ENCODE measurements at places on chromosomes 3 and 15.

DNA sequence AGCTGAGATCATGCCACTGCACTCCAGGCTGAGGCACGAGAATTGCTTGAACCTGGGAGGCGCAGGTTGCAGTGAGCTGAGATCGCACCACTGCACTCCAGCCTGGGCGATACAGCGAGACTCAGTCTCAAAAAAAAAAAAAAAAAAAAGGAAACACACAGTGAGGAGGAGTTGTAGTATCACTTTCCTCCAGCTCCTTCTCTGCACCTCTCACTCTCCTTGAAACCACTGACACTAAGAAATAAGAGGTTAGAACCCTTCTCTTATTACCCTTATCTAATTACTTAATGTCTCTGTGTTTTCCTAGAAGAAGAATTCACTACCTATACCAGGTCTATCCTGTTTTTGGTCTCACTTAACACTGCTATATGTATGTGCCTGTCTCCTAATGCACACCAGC lies 31.7 kb downstream of the RAB27A start:
- no peak for DNase-seq

DNA sequence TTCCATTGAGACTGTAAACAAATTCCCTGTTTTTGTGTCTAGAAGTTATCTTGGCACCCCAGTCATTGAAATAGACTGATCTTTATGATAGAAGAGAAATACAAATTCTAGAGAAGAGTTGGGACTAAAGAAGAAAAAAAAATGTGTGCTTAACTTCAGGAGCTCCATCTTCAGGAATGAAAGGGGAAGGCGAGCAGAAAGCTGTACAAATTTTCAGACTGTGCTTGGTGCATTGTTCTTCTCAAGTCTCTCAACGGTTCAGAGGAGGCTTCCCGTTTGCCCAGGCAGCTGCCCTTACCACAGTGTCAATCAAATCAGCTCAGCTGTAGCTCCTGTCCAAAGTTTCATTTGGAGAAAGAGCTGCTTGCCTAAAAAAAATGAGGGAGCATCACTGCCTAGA lies 41.7 kb downstream of the OXSM start:
- DNase-seq, result peak; percentile 52

DNA sequence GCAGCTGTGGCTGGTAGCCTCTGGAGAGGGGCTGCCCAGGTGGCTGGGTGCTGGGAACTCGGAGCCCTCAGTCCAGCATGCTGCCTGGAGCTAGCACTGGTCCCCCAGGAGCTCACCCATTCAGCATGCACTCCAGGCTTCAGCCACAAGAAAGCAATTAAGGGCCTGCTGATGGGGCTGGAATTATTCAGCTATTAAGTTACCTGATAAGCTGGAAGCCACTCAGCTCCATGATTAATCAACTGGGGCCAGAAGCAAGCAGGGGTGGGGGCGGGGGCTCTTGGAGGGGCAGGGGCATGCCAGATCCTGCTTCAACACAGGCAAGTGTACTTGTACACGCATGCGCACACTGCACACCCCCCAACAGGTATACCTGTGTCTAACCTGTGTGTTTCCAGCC lies 22.1 kb upstream of the TMEM115 start:
- DNase-seq, result no peak

- no peak for DNase-seq
Measured at GRCh38 chr3:189324538-189325138, 152.9 kb downstream of the TPRG1 start.

GRCh38 chr3:107111872-107112271 lies 265.4 kb upstream of the CCDC54 start:
- no peak for DNase-seq

DNA sequence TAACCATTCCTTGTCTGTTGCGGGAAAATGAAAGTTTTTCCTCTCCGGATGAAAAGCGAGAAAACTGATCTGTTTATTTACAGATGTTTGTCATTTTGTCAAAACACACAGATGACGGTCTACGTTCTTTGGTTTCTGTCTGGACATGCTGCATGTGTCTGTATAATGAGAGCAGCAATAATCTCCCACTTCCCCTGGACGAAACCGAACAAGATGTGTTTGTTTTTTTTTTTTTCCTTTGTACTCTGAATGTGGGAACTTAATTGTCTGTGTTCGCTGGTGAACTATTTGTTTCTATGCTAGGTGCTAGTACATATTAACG lies 33.6 kb downstream of the PTPRG start:
- DNase-seq, result no peak

DNA sequence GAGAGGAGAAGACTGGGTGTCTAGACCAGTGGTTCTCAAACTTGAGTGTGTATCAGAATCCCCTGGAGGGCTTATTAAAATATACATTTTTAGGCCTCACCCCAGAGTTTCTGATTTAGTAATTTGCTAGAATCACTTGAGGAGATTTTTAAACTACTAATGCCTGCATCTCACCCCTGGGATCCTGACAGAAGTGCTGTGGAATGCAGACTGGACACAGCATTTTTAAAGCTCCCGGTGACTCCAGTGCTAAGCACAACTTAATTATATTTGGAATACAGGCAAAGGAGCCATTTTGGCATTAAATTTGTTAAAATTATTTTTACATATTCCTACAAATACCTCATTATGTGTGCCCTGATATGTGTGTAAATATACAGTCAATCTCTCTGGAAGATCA lies 26.7 kb upstream of the COL6A6 start:
- no peak for DNase-seq

DNA sequence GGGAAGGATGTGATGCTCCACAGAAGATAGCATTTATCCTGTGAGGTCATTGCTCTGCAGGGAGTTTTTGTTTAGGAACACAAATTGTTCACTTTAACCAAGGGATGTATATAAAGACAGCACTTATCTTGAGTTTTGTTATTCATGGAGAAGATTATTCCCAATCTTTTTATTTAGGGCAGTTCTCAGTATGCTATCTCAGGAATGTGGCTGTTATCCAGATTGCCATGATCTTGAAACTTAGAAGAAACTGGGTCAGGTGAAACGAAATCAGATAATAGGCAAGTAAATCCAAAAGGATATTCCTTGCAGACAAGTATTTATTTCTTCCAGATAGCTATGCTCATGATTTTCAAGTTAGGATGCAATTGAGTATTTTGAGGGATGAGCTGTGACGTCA lies 19.3 kb upstream of the TMEM42 start:
- DNase-seq, result no peak

GRCh38 chr3:73404435-73404834 lies 220.3 kb downstream of the PDZRN3 start:
- DNase-seq, result peak; percentile 43

DNA sequence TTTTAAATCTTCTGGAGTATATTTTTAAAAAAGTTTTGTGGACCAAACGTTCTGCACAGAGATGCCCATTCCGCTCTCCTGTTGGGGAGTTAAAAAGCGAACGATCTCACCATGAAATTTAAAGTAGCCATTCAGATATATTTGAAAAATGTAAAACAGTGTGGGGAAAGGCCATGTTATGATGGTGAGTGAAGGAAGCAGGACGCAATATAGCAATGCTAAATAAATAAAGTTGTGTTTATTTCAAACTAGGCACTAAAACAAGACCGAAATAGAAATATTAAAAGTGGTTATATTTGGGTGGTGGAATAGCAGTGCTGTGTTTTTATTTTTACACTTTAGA lies 327 bp upstream of the CCDC13 start:
- DNase-seq, result no peak

DNA sequence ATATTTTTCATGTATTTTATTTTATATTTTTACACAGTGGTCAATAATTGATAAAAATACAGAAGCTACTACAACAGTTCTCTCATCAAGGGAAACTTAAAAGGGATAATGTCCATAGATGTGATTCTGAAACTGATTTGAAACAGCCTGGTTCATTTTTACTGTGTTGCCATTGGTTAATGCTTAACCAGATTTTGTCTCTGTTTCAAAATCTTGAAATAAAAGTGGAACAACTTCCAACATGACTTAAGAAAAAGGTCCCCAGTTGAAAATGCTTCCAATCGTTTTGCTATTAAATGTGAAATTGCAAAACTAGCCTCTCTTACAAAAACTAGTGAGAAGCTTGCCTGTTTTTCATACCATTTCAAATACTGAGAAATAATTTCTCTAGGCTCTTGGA lies 240.7 kb downstream of the LPP start:
- no peak for DNase-seq

DNA sequence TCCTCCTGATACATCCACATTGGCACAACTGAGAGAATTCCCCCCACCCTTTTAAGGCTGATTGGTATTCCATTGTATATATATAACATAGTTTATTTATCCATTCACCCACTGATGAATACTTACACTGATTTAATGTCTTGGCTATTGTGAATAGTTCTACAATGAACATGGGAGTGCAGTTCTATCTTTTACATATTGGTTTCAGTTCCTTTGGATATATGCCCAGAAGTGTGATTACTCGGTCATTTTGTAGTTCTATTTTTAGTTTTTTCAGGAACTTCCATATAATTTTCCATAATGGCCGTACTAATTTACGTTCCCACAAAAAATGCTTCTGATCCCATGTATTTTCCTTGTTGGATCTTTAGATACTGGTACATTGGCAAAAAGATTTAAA lies 135.3 kb downstream of the FMN1 start:
- DNase-seq, result no peak

DNA sequence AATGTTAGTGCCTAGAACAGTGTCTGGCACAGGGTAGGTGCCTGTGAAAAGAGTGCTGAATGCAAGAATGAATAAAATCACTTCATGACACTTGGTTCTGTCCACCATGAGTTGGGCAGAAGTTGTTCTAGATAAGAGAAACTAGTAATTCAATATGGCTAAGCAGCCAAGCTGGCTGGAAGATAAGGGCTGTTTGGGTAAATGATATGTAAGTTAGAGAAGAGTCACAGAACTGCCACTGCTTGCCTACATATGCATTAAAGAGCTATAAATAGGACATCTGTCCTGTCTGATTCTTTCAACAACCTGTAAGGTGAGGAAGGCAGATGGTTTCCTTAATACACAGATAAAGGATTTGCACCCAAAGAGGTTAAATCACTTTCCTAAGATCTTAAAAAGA lies 13.1 kb downstream of the MTMR10 start:
- no peak for DNase-seq

DNA sequence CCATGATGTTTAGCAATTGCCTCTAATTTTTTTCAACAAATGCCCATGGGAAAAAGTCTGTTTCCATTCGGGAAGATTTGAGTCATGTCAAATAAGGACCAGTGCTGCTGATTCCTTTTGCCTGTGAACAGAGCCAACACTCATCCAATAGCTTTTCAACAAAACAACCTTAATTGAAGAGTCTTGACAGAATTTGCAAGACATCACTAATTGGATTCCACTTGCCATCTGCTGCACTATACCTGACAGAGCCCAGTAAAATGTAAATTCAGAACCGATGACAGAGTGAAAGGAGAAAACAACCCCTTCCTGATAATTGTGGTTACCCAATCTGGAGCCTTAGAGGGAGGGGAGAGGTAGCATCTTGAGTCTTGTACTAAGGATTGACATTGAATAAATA lies 426.7 kb downstream of the AGBL1 start:
- no peak for DNase-seq

GRCh38 chr3:149502438-149502837 lies 27.9 kb downstream of the TM4SF4 start:
- DNase-seq, result no peak

DNA sequence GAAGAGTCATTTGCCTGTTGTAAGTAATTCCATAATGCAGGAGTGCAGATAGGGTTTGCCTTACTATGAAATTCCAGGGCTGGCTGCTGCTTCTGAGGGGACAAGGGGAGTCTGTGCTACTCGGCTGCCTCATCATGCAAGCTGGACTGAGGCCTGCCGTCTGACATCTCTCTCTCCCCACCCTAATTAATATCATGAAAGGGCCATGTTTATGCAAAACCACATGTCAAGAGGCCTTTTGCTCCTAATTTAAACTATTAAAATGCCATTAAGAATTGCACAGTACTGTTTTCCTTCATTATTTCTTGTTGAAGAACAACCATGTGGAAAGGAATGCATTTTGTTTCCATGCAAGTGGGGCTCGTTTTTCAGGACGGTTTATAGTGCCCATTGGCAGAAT lies 26.3 kb downstream of the CHST2 start:
- no peak for DNase-seq

GRCh38 chr3:126474498-126475412 lies 936 bp downstream of the ZXDC start:
- DNase-seq, result peak; percentile 66

DNA sequence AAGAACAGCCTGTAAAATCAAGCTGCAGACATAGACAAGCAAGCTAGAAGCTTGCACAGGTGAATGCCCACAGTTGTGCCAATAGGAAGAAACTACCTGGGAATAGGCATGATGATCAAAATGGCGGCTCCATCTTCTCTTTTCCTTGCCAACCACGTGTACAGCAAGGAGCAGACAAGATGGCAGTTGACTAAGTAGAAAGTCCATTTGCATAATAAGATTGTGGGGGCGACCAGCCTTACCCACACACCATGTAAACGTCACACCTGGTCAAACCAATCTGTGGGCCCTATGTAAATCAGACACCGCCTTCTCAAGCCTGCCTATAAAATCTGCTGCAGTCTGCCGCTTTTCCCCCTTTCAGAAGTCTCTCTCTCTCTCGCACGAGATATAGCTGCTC lies 25.1 kb upstream of the ANKRD34C start:
- no peak for DNase-seq

- no peak for DNase-seq
Measured at GRCh38 chr3:156638271-156638670, 36.1 kb upstream of the TIPARP start.

DNA sequence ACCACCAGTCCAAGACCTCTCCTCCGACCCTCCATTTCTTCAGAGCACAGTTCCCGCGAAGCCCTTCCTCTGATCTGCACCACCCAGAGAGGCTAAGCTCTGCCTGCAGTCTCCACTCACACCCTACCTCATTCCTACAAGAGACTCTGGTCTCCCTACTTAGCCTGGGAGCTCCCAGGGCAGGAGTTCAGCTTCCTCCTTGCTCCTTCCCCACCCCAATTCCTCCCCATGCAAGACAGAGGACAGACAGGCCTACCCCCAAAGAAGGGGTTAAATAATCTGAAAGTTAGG lies 12.6 kb upstream of the VIPR1 start:
- no peak for DNase-seq

GRCh38 chr3:107767897-107768605 lies 245.3 kb downstream of the BBX start:
- DNase-seq, result no peak

DNA sequence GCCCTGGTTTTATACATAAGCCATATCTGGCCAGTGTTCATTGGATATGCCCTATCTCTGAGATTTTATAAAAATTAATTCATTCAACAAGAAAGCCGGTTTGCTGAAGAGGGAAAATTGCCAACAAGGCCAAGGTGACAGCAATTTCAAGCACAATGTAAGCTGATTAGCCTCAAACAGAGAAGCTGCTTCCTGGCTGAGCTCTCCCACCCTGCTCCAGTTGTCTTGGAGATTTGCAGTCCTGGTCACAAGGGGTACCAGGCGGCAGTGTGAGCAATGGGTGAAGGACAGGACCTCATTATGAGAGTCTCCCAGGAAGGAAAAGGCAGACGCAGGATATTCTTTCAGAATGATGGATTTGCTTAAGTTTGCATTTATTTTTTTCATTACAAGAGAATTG lies 5.4 kb upstream of the THSD4 start:
- DNase-seq, result no peak

DNA sequence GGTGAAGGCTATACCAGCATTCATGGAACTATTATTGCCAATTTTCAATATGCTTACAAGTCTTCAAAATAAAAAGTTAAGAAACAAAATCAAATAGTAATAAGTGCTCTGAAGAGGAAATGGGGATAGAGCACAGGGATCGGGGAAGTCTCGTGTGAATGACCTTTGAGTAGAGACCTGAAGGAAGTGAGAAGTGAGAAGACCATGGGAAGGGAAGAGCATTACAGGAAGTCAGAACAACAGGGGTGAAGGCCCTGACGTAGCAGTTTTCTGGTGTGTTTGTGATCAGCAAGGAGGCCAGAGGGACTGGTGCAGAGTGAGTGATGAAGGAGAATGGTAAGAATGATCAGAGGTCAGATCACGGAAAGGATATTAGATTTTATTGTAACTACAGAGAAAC lies 48.1 kb downstream of the STAC start:
- DNase-seq, result no peak

All from mesendoderm (in vitro differentiated cells).